ENCODE measurements at places on chromosomes 4 and X.

GRCh38 chrX:130136496-130136895 lies 26.2 kb upstream of the ELF4 start:
- no peak for DNase-seq

DNA sequence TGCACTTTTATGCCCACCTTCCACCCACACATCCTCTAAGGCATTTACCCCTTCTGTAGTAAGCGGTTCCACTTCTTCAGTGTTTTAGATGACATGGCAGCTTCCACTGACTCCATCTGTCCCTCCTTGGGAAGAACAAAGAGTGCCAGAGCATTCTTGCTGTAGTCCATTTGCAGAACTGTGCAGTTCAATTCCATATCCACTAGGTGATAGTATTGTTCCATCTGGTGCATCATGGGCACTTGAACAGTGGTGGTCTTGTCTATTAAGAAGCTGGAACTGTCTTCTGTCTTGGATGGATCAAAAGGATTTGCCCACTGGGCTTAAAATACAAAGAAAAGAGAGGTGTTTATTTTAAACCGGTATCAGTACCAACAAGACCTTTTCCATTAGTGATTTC lies 3.5 kb downstream of the SERPINA7 start:
- no peak for DNase-seq

- no peak for DNase-seq
Measured at GRCh38 chr4:147487616-147488015, 6.7 kb downstream of the EDNRA start.

GRCh38 chr4:177080388-177080787 lies 229.3 kb upstream of the NEIL3 start:
- DNase-seq = no peak

DNA sequence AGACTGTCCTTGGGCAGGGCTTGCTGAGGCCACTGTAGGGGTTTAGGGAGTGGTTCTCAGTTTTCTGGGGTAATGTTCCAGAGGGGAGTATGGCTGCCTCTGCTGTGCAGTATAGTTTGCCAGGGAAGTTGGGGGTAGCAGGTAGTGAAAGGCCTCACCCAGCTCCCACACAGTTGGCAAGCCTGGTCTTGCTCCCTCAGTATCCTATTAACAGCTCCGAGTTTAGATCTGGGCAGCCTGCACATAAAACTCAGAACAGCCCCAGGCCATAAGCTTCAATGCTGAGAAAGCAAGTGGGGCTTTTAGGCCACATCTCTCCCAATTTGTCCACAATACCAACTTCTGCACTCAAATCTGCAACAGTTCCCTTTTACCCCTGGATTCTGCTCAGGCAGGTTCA lies 205.2 kb downstream of the GALNTL6 start:
- no peak for DNase-seq

DNA sequence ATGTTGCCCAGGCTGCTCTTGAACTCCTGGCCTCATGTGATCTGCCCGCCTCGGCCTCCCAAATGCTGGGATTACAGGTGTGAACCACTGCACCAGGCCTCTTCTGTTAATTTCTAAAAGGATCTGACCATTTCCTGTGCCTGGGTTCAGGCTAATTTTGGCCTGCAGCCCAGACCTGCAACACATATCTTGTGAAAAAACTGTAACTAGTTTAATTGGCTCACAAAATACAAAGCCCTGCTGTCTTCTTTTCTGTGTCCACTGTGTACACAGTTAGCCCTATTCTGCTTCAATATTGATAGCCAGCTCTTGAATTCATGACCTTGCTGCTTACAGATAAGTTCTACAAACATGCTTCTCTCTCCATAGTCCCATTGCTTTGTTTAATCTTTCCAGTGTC lies 753.5 kb downstream of the PDHA2 start:
- no peak for DNase-seq

- DNase-seq = no peak
Measured at GRCh38 chr4:16120720-16121119, 36.9 kb upstream of the PROM1 start.

GRCh38 chrX:107579956-107580355 lies 48.4 kb upstream of the PRPS1 start:
- no peak for DNase-seq

DNA sequence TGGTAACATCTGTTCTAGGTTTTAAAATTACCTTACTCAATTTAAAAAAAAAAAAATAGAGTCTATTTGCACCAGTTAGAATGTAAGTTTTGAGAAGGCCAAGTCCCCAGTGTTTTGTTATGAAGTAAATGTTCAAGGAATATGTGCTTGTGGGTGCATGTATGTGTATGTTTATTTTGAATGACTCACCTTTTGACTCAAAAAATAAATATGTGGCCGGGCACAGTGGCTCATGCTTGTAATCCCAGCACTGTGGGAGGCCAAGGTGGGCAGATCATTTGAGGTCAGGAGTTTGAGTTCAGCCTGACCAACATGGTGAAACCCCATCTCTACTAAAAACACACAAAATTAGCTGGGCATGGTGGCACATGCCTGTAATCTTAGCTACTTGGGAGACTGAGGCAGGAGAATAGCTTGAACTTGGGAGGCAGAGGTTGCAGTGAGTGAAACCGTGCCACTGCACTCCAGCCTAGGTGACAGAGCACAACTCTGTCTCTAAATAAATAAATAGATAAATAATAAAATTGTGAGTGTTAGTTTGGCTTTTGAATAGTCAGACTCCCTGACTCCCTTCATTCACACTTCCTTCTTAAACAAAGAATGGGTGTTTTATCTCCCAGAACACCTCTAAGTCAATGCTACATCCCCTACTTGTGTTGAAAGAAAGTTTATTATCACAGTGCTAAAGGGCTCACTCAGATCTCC lies 511.3 kb upstream of the PCDH7 start:
- no peak for DNase-seq

- no peak for DNase-seq
Measured at GRCh38 chr4:118026806-118027205, 7.5 kb upstream of the NDST3 start.

- DNase-seq = no peak
Measured at GRCh38 chr4:156933633-156934258, 37.9 kb downstream of the PDGFC start.

GRCh38 chr4:158835226-158836001 lies 66.6 kb downstream of the FNIP2 start:
- no peak for DNase-seq

DNA sequence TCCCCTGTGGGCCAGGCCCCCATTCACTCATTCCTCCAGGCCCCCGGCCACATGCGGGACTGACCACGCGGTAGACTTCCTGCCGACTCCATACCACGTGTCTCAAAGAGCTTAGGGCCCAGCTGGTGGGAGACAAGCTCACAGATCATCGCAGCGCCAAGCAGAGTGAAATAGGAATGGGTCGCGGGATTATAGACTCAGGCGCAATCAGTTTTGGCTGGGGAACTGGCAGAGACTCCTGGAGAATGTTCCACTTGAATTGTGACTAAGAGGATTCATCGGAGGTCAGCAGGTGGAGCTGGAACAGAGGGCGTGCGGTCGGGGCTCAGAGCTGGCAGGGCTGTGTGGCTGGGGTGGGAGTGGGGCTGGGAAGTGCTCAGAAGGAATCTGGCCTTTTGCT lies 15.6 kb downstream of the ATP2B3 start:
- no peak for DNase-seq

DNA sequence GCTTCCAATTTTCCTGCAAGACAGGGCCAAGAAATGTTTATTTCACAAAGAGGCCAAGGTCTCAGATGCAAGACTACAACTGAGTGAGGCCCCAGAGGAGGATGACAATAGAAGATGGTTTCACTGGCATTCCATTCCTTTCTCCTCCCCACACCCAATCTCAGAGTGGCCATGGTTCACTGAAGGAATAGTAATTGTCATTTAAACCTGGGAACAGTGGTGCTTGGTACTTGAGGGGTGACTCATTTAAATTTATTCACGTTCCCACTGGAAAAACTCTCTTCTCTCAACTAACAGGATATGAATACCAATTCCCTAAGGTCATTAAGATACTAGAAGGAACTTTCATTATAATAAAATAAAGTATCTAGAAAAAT lies 35.3 kb upstream of the CXCL8 start:
- no peak for DNase-seq

DNA sequence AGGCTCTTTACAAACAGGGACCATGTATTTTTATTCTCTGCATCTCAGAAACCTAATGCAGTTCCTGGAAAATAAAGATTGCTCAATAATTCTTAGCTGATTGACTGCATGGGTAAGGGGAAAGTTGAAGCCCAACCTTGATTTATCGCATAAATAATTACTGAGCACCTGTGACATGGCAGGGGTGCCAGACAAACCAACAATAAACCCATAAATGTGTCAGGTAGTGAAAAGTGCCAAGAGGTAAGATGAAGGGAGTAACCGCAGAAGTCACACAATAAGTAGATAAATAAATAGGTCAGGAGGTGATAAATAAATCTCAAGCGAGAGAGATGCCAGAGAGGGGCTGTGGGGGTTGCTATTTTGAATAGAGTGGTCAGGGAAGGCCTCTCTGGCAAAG lies 20.1 kb upstream of the AP1S2 start:
- DNase-seq = no peak

- peak; percentile 90 for DNase-seq
Measured at GRCh38 chr4:39697740-39698423, at the start of gene UBE2K. TSS of gene UBE2K (plus strand) at chr4:39698136. CDS start at chr4:39698328, 192 bp downstream.

GRCh38 chrX:123487669-123488068 lies 245.2 kb downstream of the THOC2 start:
- DNase-seq = no peak
